ENCODE measurements at places on chromosomes 7 and 10. TPM values are rescaled to one million over a fixed set of nuclear protein-coding genes. Genes with fewer than 3 reads are reported as not detected.

Gene ABCB1
- total RNA-seq: 0.20 TPM

Gene INHBA
- total RNA-seq: 2.5 TPM

Gene NME8
- not detected for total RNA-seq

Gene AGR2
- not detected for total RNA-seq

Gene TFPI2
- 369 TPM for total RNA-seq

All from subcutaneous preadipocyte (primary cell).